ENCODE measurements at places on chromosomes 13 and 19. TPM values are rescaled to one million over a fixed set of nuclear protein-coding genes. Genes with fewer than 3 reads are reported as not detected.

Gene WTIP
- 175 TPM for total RNA-seq

Gene TINCR
- 0.56 TPM for total RNA-seq

Gene RASIP1
- total RNA-seq: 11.6 TPM

Gene FFAR1
- not detected for total RNA-seq

Gene MTRF1
- 2.3 TPM for total RNA-seq

DNA sequence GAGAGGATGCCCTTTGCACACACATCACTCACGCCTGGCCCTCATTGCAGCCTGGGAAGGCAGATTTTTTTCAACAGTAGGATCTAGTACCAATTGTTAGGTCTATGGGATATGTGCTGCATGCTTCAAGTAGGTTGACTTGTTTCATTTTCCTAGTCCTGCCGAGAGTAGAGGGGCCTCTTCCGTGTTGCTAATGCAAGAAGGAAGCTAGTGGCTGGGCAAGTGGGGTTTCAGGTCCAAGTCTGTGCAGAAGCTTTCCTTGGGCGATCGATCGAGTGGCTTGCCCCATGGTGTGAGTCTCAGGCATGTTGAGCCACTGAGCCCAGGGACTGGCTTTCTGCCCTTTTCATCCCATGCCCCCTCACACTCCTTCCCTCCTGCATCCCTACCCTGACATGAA, 13.7 kb downstream of the ILF3 start:
- DNase-seq: no peak
